ENCODE measurements at places on chromosomes 12 and 14.

DNA sequence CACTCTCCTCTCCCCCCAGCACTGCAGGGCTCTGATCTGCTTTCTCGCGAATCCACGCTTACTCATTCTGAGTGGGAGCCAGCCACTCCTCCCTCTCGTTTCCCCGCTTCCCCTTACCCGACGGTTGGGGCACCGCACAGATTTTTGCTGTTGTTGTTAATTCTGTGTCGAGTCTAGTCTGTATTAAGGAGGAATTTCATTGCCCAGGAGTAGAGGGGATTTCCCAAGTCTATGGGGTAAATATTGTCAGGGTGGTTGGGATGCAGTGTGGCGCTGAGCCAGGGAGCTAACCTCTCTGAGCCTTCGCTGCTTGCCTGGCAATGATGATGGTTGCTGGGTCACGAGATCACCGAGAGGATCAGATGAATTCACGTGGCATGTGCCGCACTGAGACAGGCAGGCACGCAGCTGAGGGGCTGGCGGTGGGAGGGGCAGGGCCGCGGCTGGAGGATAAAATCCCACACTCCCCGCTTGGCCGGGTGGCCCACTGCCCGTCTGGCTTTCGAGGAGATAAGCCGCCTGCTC lies 18.5 kb downstream of the NCOR2 start:
- DNase-seq = no peak

DNA sequence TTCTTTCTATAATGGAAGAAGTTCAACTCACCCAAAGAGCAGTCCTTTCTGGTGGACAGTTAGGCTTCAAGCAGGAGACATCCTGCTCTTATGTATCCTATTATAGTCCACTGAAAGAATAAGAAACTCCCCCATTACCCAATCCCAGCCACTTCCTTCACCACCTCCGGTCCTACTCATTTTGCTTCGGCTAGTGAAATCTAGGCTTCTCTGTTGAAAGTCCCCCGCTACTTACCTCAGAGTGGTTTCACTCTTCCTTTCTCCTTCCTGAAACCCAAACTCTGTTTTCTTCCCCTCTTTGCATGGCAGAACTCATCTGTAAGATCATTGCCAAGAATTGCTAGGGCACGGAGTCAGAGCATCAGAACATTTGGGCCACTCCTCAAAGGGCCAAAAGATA lies at the start of gene GPR84:
Gene GPR84, minus strand, starts transcription at position 74 of the 400 bp plus-strand sequence. CDS start 635 bp downstream, outside the sequence.
- DNase-seq = no peak

- no peak for DNase-seq
Observed at GRCh38 chr12:3012786-3013185, 53.6 kb downstream of the TEAD4 start.

- no peak for DNase-seq
Observed at GRCh38 chr12:77830583-77831351, at the start of gene NAV3. Gene NAV3 (plus strand): TSS chr12:77830894. CDS start chr12:77831462, 568 bp downstream.

- no peak for DNase-seq
Observed at GRCh38 chr12:111412007-111412829, 6.5 kb downstream of the SH2B3 start.

DNA sequence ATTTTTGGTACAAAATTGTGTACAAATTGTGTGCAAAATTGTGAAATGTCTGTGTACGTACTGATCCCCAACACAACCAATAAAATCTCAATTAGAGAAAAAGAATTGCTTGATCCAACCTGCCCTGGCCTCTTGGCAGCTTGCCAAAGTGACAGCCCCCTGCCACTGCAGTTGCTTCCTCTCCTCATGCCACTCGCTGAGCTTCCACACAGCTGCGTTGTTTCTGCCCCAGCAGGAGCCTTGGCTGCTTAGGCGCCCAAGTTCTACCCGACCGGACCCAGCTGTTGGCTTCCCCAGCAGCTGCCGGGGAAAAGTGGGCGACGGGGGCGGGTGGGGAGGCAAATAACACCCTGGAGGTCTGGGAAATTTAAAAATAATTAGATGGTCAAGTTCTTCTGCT lies 171.8 kb upstream of the ATF7IP start:
- DNase-seq = no peak

- DNase-seq = no peak
Observed at GRCh38 chr12:55845361-55845760, 2.6 kb upstream of the MMP19 start.

- no peak for DNase-seq
Observed at GRCh38 chr12:26032719-26033241, 74.3 kb downstream of the RASSF8 start.

- DNase-seq = no peak
Observed at GRCh38 chr12:24562771-24563431, 386.0 kb downstream of the BCAT1 start.

DNA sequence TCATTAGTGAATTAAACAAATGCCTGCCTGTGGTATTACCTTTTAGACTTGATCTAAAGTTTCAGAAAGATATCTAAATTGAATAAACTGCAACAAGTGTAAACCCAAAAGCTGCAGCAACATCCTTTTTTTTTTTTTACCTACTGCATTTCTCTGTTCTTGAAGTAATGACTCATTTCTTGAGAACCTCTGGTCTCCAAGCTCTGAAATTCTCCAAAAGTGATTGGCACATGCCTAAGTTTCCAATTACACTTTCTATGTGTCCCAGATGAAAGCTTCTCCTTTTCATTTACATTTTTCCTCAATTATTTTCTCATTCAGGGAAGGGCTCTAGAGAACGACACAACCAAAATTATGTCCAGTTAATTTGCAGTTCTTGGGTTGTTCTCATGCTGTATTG lies 435.2 kb upstream of the DCN start:
- no peak for DNase-seq

GRCh38 chr12:76206039-76206676 lies 121.7 kb upstream of the NAP1L1 start:
- DNase-seq = no peak

GRCh38 chr12:2052826-2053678 lies at the start of gene CACNA1C:
Gene CACNA1C (plus strand): TSS chr12:2052987. CDS start chr12:2053563, 576 bp downstream.
- no peak for DNase-seq

GRCh38 chr12:113678223-113679119 lies 206.8 kb upstream of the LHX5 start:
- DNase-seq = no peak

DNA sequence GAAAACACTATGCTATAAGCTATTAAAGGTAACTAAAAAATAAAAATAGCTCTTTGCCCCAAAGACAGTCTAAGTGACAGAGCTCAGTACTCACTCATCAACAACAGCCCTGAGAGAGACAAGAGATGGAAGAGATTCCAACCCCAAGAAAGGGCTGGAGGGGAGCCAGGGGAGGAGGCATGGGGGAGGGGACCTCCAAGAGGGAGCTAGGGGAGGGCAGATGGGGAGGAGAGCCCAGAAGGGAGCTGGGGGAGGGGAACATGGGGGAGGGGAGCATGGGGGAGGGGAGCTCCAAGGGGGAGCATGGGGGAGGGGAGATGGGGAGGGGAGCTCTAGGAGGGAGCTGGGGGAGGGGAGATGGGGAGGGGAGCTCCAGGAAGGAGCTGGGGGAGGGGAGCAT lies 7.7 kb downstream of the SSH1 start:
- no peak for DNase-seq

DNA sequence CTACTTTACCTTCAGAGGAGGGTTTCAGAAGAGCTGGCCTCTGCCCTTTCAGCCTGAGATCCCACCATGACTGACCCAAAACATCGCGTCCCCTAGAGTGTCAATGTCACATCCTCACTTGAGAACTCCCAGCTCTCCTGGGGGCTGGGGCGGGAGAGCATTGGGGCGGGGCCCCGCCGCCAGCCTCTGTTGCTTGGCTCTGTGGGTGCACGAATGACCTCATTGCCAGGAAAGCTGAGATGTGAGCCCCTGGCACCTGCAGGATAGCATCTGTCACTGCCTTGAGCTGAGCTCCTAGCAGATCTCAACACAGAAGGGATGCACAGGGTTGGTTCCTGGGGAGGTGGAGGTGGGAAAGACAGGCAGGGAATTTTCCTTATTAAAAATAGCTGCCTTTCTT lies 20.6 kb upstream of the MYL2 start:
- no peak for DNase-seq

DNA sequence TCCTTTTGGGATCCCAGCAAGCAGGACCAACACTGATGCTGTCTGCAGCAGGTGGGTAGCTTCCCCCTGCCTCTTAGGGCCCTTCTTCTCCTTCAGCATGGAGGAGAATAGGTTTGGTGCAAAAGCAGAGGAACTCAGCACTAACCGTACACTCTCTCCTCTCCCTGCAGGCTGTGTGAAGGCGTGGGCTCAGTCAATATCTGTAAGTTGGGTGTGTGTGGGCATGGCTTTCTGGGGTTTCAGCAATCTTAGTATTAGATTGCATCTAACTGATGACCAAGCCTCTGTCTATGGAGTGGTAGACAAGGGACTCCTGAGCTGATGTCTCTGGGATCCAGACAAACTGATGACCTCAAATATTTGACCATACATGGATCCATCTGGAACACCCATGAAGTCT lies 14.3 kb downstream of the KRT85 start:
- DNase-seq = no peak

DNA sequence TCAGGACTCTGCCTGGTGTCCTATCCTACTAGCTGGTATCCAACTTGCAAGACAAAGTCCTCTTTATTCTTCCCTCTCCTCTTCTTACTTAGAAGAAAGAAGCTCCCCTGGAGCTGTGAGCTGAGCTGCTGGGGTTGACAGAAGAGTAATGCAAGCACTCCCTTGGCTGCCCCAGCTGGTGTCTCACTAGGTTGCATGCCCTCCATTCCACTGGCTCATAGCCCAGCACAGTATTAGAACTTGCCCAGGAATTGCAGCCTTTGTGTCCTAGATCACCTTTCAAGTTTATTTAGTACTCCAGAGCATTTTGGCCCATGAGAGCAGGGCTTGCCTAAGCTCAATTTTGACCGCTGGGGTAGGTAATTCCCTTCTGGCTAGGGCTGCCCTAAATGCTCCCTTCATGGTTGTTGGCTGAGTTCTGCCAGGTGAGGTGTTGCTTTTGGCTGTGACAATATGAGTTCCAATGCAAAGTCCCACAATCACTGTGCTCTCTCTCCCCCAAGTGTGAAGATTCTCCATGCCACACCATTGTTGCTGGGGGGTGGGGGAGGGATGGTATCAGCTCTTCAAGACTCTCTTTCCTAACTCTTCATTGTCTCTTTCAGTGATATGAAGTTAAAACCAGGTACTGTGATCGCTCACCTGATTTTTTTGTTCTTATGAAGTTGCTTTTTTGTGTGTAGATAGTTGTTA lies 317.4 kb upstream of the DDHD1 start:
- no peak for DNase-seq

DNA sequence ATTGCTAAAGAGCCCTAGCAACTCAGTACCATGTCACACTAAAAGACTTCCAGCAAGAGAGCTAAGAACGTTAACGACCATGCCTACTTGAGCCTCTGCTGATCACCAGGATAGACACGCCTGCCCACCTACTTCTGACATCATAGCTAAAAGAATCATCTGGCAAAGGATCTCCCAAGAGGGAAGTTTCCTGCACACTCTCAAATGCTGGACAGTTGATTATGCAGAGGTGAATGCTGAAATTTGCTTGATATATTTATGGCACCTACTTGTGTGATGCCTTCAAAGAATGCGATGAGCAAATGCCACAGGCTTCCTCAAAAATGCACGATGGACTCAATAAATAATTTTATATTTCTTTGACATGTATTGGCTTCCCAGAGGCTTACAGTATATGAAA lies 113.6 kb downstream of the GALC start:
- no peak for DNase-seq

DNA sequence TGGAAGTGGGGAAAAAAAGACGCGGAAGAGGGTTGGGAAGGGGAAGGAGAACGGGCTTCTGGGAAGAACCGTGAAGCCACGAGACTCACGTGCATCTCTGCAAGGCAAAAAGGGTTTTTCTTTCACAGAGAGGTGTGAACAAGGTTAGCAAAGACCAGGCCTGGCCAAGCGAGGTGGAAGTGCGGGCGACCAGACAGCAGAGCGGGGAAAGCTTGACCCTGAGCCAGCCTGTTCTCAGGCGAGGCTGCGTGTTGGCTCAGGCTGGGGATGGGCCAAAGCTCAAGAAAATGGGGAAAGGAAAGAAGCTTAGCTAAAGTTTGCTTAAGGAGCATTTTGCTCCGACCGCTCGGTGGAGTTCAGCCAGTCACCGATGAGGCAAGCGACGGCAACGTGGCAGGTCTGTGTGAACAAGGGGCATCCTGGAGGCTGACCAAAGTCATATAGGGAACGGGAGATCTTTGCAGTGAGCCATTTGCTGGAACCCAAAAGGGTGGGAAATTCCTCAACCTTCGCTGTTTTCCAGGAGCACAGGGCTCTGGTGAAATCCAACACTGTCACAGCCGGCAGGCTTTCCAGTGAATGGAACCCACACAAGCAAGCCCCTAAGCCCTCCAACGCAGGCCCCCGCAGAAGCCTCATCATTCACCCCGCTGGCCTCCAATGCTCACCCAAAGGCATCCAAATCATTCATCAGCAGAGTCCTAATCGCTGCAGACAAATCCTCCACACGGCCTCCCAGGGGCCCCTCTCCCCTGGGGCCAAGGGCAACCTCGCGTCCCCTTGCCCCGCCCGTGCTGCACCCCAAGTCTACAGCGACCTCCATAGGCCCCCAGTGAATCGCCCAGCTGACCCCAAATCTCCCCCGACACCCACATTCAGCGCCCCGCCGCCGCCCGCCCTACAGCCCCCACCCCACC lies 754 bp downstream of the ZNF605 start:
- peak; percentile 5 for DNase-seq

DNA sequence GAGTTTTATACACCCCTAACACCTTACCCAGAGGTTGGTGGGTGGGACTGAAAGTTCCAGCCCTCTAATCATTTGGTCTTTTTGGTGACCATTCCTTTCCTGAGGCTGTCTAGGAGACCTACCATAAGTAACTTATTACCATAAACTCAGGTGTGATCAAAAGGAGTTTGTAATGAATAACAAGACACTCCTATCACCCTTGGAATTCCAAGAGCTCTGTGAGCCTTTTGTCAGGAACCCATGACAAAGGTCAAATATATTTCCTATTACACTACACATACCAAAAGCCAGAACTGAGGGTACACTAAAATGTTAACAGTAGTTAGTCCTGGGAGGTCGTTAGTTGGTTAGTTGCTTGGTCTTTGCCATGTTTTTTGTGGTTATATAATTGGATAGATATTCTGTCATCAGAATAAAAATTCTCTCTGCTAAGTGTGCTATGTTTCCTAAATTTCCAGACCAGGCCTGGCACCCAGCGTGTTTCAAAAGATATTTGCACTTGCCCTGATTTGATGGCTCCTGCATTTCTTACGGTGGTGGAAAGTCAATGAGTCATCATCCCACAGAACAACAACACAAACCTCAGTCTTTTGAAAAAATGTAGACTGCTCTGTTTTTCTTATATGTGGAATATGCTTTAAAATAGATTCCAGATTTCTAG lies 27.0 kb upstream of the AKAP5 start:
- DNase-seq = no peak

Data from activated gamma-delta T cell treated with Interleukin-2 at 50 U/mL for 16 hours (primary cell).